ENCODE measurements at places on chromosomes 2 and 18.

- DNase-seq, result no peak
Measured at GRCh38 chr2:216536734-216537210, 38.1 kb downstream of the RPL37A start.

DNA sequence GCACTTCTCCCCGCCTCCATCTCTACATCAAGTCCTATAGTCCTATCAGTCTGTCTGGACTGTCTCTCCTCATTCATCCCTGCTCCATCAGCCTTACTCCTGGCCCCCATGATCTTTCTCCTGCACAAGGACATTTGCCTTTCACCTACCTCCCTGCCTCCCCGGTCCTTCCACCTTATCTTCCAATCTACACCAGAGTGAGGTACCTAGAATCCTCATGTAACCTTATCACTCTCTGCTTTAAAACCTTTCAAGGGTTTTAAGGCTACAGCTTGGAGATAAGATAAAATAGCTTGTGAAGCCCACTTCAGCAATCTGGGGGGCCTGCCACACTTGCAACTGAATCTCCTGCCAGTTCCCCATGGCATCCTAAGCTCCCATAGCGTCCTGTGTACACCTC lies 12.8 kb downstream of the CDC42EP3 start:
- no peak for DNase-seq

- DNase-seq, result no peak
Measured at GRCh38 chr18:33755931-33756560, 178.0 kb downstream of the ASXL3 start.

DNA sequence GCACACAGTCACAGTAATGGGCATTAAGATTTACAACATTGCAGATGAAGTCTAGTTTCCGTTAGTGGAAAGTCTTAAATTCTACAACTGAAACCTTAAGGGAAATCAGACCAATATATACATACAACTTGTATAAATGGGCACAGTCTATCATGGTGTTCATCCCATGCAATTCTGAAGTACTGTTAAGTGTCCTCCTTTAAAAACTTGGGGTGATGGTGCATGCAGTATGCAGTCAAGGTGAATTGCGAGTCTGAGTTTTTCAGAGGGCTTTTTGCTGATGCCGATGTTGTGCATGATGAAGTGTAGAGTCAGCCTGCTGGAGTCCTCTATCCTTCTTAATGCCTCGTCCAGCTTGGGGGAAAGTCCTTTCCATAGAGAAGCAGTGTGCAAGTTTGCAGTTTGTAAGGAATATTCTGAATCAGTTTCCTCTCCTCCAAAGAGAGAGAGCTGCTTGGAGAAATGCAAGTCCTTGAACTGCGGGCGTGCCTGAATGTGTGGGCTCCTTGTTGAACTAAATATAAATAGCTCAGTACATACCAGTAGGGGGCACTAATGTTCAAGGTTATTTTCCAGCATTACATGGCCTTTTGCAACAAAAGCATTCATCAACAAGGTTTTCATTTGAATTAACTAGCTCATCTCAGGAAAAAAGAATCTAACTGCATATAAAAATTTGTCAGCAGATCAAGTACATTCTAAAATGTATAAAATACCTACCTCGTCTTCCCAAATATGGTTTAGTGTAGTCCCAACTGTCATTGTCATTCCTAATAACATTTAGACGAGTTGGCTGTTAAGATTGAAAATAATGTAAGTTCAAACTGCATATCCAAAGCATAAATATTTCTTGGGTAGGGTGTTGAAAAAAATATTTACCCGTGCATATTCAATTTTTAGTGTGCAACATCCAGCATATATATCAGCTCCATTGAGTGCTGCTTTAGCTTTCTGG lies 21.3 kb downstream of the HNRNPLL start:
- DNase-seq, result peak; percentile 55

DNA sequence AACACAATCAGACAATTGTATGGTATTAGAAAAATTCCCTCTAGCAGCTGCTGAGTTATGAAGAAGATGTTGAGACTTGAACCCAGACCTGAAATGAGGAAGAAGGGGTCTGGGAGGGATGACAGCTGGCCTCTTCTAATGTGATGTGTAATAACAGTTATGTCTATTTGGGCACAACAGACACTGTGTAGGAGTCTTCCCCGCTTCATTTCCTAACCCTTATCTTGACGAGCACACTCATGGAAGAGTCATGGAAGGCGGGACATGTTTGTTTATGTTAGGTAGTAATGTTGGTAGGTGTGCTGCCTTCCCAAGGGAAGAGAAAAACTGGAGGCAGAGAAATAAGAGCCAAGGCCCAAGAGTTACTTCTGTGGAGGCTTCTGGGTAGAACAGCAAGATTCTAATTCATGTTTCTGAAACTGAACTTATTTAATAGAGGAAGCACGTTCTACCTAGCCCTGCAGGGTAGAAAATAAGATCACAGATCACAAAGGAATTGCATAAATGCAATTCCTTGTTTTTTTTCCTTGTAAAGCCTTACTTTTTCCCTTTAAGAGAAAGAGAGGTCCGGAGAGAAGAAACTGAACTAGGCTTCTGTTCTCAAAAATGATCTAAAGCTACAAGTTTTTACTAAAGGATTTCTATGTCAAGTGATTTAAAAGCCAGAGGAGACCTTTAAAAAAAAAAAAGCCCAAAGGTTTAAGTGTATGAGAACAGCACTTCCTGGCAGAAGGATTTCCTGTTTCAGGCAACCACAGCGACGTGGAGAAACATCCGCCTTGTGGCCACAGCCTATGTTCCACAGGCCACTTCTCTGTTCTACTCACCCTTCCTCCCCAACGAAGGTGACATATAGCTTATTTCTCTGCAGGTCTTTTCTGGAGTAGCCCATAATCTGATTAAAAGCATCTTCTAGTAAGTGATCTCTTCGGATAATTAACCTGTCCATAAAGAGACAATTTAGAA lies 68.5 kb upstream of the STK17B start:
- DNase-seq, result peak; percentile 62

GRCh38 chr2:224319750-224320149 lies 82.2 kb downstream of the FAM124B start:
- DNase-seq, result no peak

DNA sequence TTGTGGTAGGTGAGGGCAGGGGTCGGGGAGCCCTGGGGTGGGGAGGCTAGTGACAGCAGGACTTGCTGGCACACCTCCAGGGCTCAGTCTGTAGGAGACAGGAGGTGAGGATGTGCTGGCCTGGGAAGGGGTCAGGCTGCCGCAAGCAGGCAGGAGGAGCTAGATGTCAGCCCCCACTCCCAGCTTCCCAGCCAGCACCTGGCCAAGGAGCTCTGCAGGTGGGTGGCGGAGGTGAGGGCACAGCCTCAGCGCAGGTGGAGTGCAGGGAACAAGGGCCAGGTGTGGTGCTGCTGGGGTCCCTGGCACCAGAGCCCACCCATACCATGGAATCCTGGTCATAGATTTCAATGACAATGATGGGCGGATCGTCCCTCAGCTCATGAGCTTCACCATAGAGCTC lies 2.9 kb downstream of the OTOF start:
- no peak for DNase-seq

GRCh38 chr2:209577376-209578357 lies 153.8 kb downstream of the MAP2 start:
- DNase-seq, result no peak

DNA sequence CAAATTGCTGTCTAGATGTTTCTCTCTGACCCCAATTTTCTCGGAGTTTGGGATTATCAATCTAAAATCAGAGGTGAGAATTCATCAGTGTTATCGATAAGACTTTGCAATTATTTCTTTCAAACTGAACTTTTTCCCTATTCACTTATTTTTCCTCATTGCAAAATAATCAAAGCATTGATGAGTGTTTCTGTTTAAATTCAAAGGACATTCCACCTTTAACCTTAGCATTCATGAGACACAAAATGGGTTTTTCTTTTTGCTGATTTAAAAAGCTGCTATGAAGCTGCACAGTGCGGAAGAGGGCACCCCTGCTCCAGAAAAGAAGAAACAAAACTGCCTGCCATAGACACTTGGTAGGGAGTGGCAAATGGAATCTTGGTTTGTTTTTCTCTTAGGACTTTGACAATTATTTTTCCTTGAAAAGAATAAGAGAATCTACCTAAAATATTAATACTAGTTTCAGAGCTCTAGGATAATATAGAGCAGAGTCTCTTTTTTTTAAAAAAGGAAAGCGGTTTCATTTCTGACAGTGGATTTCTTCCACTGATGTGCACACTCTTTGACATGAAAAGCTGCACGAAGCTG lies 203.4 kb downstream of the TGIF1 start:
- DNase-seq, result no peak

- no peak for DNase-seq
Measured at GRCh38 chr2:59288771-59289170, 1047.6 kb upstream of the FANCL start.

DNA sequence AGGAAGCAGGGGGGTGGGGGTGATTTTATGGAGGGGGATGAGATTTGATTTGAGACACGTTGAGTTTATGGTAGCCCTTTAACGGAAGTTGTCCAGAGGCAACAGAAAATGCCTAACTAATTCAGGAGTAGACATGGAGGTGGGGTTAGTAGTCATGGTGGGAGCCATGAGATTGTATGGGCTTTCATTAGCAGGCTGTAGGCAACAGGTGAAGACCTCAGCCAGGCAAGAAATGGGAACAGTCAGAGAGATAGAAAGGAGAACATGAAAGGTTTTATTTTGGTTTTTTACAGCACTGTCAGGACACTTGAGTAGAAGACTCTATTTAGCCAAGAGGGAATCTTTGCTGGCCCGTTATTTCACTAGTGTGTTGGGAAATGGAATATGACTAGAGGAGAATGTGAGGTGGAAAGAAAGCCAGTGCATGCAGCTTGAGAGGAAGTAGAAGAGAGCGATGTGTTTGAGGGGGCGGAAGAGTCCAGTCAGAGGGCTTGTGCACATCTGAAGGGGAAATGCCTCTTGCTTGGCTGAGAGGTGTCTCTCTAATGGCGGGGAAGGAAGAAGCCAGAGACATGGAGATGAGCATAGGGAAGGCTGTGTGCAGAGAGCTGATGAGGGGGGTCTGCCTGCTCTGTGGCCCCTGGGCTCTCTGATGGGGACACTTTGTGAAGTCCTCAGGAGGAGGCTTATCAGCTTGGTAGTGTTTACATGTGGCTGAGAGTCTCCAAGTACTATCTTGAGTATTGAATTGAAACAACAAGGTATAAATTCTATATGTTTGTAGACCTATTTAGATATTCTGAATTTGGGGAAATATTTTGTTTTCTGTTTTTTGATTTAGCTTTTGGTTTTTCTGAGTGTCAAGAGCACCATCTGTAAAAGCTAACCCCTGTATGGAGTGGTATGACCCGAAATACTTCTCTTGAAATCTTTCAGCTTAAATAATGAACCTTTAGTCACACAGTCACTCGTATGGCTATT lies 66.9 kb upstream of the ITM2C start:
- DNase-seq, result no peak

DNA sequence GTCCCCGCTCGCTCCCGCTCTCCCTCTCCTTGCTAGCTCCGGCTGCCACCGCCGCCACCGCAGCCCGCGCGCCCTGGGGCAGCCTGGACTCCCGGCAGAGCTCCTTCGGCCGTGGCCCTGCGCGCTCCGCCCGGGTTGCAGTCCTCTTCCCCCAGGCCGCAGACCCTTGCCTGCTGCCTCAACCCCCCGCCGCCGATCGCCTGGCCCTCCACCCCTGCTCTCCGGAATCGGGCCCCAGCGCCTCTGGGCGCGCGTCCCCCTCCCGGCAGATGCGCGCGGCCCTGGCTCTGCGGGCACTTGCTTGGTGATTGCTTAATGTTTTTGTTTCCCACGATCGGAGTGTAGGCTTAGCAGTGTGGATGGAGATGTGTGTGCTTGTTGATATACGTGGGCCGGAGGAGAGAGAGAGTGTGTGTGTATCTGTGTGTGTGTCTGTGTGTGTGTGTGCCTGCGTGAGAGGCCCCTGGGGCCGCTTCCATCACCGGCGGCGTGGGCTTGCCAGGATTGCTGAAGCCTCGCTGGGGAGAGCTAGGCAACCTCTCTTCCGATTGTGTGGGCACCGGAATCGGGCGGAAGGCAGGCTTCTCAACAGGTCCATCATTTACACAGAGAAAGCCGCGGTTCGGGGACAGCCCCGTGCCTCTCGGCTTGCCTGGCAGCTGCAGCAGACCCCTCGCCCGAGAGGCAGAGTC lies 877 bp downstream of the INHBB start:
- no peak for DNase-seq

DNA sequence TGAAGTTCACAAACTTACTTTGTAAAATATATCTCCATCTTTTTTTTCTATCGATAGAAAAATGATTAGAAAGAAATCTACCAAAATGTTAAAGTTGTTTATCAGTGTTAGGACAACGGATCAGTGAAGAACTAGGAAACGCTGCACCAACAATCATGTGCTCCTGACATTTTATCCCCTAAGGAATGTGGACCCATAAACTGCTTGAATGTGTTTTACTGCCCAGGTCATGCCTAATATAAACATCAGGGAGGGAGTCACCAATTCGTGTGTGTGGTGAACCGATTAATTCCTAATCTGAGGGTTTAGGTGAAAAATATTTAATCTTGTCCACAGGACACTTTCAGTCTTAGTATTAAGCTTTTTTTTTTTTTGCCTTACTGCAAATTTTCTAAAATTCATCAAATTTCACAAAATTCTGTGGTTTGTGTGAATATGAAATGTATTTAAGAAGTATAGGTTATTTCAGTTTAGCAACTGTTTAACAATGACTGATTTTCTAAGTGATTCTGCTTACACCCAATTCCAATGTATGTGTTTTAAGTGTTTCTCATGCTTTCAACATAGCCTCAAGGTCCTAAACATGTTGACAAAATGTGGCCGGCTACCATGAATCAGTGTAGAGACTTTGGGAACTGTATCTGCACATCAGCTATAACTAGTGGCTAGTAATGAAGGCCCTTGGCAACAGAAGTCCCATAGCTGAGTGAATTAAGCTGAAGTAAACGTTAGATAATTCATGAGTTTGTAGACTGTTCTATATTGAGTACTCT lies 11.1 kb upstream of the KIDINS220 start:
- no peak for DNase-seq

DNA sequence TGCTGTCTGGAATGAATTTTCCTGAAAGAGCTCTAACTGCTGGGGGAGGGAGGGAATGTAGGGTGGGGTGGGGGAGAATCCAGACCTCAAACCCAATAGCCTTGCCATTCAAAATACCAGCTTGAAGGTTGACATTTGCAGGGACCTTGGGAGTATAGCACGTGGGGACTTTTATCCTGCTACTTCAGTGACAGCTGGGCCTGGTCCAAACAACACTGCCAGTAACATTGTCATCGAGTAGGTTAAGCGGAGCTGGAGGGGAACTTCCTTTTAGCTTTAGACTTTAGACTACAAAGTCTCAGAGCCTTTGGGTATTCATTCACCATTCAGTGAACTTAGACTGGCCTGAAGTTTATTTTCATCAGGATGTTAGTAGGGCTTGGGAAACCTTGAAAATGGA lies 248.7 kb downstream of the MEIS1 start:
- no peak for DNase-seq

- DNase-seq, result no peak
Measured at GRCh38 chr18:56235071-56235470, 403.3 kb downstream of the TXNL1 start.

DNA sequence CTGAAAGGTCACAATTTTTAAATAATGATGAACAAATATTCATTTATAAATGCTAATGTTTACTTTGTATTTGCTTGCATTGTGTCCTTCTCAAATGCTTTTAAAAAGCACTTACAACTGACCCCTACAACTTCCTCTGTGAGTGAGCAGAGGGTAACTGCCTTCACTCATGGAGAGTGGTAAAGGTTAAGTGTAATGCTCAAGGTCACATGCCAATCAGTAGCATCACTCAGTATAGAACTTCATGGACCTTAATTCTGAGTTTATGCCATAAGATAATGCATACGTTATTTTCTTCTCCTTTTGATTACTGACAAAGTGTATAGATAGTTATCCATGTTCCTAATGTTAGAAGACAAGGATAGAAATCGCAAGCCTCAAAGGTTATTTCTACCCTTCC lies 91.8 kb upstream of the SERTAD2 start:
- DNase-seq, result no peak

GRCh38 chr2:205769495-205769850 lies 87.2 kb downstream of the NRP2 start:
- no peak for DNase-seq
